ENCODE measurements at places on chromosomes 12 and 14.

DNA sequence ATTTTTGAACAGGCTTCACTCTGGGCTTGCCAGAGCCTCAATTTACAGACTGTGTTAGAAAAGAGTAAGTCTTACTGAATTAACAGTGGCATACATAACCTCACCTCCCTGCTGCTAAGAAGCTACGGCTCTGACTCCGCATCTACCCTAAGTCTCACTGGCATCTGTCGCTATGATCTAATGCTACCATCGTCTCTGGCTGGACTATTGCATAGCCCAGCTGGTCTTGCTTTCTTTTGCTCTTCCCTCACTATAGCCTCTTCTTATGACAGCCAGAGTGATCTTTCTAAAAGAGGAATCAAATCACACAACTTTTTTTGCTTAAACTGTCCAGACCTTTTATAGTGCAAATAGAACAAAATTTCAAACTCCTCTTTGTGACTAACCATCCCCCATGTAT lies 81.1 kb downstream of the SLC24A4 start:
- DNase-seq: no peak

DNA sequence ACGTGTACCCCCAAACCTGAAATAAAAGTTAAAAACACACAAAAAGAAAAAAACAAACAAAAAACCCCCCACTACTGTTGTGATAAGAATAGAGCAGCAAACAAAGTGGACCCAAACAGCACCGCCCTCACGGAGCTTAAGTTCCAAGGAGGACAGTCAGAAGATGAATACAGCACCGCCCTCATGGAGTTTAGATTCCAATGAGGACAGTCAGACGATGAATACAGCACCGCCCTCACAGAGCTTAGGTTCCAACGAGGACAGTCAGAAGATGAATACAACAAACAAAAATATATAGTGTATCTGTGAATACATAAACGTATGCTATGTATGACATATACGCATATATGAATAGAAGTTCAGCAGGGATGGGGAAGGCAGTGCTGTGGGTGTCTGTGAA lies 353.8 kb downstream of the GLT1D1 start:
- DNase-seq: no peak

- no peak for DNase-seq
Observed at GRCh38 chr14:87161502-87161901, 831.5 kb downstream of the GALC start.

GRCh38 chr14:55964821-55965220 lies 153.4 kb upstream of the PELI2 start:
- DNase-seq: no peak

- no peak for DNase-seq
Observed at GRCh38 chr12:126385785-126386184, 1320.5 kb downstream of the AACS start.

DNA sequence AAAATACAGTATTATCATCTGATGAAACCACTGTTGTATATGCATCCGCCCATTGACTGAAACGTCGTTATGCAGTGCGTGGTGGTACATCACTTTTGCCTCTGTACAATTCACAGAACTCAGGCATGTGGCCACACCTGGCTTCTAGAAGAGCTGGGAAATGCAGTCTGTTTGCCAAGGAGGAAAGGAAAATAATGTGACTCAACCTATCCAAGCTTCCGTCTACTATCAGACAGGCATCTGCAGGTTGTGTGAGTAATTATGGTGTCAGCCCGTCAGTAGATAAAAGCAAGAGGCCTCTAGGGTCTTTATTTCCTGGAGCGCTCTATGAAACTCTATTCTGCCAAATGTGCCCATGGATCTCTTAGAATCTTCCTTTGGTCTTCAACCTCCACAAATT lies 111.6 kb downstream of the BBS10 start:
- DNase-seq: no peak

DNA sequence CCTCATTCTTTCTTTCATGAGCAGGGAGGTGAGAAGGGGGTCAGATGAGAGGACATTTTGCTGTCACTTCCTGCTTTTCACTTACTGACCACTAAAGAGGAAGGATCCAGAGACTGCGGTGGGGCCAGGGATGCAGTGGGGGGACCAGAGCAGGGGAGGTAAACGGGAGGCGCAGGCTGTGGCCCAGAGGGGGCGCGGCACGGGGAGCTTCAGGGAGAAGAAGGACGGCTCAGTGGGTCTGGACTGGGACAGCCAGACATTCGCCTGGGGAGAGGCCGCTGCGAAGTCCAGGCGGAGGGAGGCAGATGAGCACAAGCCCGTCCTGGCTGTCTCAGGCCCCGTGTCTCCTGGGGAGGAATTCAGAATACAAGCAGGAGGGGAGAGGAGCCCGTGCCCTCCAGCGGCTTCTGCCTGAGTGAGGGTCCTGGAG lies 41.2 kb downstream of the SLC6A12 start:
- DNase-seq: no peak

DNA sequence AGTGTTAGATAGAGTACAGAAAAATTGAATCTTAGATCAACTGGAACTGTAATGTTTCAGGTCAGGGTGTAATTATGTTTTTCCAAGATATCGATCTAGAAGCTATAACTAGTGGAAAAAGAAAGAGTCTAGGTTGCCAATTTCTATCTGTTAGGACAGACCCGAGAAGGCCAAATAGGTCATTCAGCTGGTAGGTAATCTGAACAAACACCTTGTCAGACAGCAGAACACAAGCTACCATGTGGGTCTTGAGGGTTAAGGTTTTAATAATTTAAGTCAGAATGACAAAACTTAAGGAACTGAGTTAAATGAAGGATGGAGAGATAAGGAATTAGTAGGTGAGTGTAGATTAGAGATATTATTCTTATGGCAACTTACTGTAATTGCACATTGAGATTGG lies 44.9 kb upstream of the KCNMB4 start:
- no peak for DNase-seq

GRCh38 chr14:96173636-96174475 lies 30.8 kb upstream of the BDKRB2 start:
- DNase-seq: no peak

- DNase-seq: no peak
Observed at GRCh38 chr12:123421314-123421713, 15.2 kb downstream of the RILPL2 start.

DNA sequence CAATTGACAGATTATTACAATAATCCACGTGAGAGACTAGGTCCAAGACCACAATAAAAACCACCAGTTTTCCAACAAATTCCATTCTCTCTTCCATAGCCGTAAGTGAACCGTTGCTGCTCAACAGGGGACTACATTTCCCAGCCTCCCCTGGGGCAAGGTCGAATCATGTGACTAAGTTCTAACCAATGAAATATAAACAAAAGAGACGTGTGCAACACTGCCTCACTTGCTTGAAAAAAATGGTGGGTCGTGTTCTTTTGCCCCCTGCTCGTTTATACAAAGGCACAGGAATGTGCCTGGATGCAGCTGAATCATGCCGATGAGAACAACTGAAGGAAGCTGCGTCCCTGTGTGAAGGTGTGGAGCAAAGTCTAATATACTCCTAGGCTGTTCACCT lies 51.1 kb downstream of the HSPB8 start:
- DNase-seq: no peak

DNA sequence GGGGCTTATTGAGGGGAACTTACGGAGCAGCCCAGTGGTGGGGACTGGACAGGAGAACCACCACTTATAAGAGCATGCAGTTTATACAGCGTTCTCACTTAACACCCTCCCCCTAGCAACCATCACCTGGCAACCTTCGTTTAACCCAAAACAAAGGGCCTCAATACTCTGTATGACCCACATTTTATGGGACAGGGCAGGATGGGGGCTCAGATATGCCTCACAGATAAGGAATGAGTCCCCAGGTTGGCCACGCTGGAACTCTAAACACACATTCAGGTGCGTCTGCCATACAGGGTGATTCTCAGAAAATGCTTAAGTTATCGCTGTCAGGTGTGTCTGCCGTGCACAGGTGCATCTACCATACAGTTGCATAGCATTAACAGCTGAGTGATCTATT lies 99.2 kb downstream of the GCH1 start:
- no peak for DNase-seq

DNA sequence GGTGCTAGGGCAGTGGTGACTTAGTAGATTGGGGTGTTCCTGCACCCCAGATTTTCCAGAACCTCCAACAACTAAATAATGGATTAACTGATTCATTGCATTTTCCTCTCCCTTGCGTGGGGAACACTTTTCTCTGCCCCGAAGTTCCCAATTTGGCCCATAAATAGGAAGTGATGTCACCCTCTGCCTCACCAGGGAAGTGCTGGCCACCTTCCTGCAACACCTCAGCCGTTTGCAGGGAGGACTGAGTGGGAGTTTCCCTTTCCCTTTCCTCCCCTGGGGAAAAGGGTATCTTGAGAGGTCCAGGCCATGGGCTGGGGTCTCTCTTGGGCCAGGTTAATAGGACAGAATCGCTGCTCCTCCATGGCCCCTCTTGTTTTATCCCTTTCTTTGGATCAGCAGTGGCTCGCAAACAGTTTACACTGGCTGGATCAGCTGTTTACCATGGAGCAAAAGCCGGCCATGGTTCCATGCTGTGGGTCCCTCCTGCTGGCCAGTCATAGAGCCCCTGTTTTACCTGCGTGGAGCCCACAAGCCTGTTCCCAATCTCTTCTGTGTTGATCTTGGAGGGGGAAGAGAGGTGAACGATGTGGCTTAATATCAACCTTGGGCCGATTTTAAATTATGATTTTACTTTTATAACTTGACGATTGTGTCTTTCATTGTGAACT lies 91.6 kb upstream of the VRK1 start:
- no peak for DNase-seq

- DNase-seq: no peak
Observed at GRCh38 chr14:99943620-99944019, 121.6 kb upstream of the EVL start.

DNA sequence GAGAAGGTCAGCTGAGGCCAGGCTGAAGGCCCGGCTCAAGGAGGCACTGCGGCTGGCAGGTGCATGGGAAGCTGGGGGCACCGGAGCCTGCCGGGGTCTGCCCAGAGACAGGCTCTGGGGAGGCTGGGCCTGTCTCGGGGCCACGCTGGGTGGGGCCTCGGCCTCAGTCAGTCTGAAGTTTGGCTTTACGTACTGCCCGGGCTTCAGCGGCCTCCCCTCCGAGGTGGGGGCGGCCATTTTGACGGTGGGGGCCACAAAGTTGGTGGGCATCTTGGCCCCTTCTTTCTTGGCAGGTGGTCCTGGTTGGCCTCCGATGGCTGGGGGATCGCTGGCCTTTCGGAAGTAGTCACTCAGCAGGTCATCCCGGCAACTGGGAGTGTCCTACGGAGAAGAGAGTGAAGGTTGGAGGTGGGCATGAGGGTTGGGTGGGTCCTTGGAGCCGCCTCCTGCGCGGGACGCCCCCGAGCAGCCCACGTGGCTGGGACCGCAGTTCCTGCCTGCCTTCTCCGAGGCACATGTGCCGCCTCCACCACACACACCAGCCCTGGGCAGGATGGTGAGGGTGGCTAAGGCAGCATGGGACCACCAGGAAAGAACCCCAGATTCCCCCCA lies 28.9 kb upstream of the GPR68 start:
- DNase-seq: no peak

GRCh38 chr12:52003016-52003550 lies 3.7 kb upstream of the TAMALIN start:
- no peak for DNase-seq

GRCh38 chr14:68651075-68651474 lies 141.8 kb downstream of the ZFP36L1 start:
- no peak for DNase-seq

- no peak for DNase-seq
Observed at GRCh38 chr12:7784701-7785100, 4.5 kb upstream of the NANOG start.

DNA sequence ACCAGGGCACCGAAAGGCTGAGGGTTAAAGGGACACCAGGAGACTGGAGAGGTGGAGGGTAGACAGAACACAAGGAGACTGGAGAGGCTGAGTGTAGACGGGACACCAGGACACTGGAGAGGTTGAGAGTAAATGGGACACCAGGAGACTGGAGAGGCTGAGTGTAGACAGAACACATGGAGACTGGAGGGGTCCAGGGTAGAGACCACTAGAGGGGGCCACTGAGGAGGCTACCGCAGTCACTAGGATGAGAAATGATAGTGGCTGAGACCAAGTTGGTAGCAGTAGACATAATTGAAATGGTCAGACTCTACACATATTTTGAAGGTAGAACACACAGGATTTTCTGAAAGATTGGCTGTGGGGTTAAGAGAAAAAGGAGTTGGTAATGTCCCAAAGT lies 68.2 kb downstream of the PAH start:
- no peak for DNase-seq
